ENCODE measurements at places on chromosomes 7 and 10.
A peak's percentile ranks its signal among the peaks of the same experiment; 100 is the strongest.

DNA sequence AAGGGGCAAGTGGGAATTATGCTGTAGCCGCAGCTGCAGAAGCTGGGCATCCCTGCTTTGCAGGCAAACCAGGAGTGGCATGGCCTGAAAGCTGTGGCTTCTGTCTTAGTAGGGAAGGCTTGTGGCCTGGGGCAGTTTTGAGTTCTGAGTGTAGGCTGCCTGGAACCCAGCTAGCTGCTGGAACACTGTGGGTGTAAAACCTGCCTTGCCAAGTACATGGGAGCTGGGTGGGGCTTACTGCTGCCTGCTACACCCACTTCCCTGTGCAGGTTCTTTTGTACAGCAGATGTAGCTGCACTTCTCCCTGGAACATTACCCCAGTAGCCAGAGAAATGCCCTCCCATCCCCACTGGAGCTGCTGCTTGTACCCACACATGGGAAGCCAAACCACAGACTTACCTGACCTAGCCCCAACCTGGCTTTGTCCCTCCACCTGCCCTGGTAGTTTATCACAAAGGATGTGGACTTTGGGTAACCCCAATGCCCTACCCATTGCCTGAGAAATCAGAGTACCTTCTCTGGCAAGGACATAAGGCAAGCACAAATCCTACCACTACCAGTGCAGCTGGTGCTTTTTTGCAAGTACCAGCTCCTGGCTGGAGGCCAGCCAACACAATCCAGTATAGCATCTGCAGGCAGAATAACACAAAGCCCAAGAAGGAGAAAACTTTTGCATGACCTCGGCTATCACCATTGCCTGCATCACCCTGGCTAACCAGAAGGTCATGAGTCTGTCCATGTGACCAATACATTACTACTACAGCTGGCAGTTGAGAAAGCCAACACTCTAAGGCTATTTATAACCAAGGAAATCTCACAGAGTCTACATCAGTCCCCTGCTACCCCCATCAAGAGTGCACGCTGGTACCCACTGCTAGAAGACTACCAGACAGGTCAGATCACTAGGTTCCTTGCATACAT is 26.5 kb upstream of the PPP1R3A start:
- no peak overlapping the region for H3K4me3 ChIP-seq
- no peaks in the 10 kb centered on the region for H3K36me3 ChIP-seq
- no peaks in the 10 kb centered on the region for H3K4me1 ChIP-seq
- H3K27ac ChIP-seq: no peak overlapping the region
- DNase-seq: no peak

- no peak overlapping the region for H3K4me3 ChIP-seq
- H3K27ac ChIP-seq: peak overlapping the region; percentile 57
- H3K36me3 ChIP-seq: no peaks in the 10 kb centered on the region
- peaks cover 14% of the 10 kb centered on the region for H3K4me1 ChIP-seq
These were observed 113.2 kb upstream of the ANKRD1 start for GRCh38 chr10:91034042-91034441.

- no peaks in the 10 kb centered on the region for H3K27me3 ChIP-seq
- no peaks in the 10 kb centered on the region for H3K36me3 ChIP-seq
- no peak overlapping the region for H3K4me3 ChIP-seq
- H3K4me1 ChIP-seq: no peaks in the 10 kb centered on the region
These were observed 43.8 kb downstream of the ADAMTS14 start for GRCh38 chr10:70715853-70716795.

DNA sequence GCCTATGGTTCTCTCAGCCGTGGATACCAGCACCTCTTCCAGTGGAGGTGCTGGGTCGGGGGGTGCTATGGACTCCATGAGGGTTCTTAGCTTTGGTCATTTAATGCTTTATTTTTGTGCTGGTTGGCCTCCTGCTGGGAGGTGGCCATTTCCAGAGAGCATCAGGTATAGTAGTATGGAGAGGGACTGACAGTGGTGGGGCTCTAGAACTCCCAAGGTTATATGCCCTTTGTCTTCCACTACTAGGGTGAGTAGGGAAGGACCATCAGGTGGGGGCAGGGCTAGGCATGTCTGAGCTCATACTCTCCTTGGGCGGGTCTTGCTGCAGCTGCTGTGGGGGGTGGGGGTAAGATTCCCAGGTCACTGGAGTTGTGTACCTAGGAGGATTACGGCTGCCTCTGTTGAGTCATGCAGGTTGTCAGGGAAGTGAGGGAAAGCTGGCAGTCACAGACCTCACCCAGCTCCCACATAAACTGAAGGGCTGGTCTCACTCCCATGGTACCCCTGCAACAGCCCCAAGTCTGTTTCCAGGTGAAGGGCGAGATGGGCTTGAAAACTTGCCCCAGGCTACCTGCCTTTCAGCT is 763.2 kb upstream of the LRRTM3 start:
- H3K27me3 ChIP-seq: no peaks in the 10 kb centered on the region
- H3K36me3 ChIP-seq: no peaks in the 10 kb centered on the region
- no peaks in the 10 kb centered on the region for H3K4me1 ChIP-seq
- no peak overlapping the region for H3K27ac ChIP-seq

DNA sequence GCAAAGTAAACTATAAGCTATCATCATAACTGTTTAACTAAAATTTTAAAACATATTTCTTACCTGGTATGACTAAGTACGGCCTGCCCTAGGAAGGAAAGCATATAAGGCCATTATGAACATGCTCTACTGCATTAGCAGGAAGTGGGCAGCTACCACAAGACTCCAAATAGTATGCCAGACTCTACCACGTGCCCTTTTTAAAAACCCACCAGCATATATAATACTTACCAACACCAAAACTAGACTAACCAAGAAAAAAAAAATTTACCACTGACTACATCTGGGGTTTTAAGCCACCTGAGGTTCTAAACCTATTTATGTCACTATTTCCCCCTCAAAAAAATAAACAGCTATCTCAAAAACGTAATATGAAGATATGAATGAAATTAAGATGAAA is 30.1 kb downstream of the NUDCD3 start:
- H3K4me1 ChIP-seq: peaks cover 36% of the 10 kb centered on the region
- H3K27ac ChIP-seq: peak overlapping the region; percentile 62
- peak overlapping the region; percentile 28 for H3K4me3 ChIP-seq
- H3K27me3 ChIP-seq: no peaks in the 10 kb centered on the region
- peaks cover 2% of the 10 kb centered on the region for H3K36me3 ChIP-seq

GRCh38 chr10:46031648-46032532 is 1.5 kb upstream of the NCOA4 start:
- no peak for DNase-seq
- peaks cover 5% of the 10 kb centered on the region for H3K36me3 ChIP-seq
- no peak overlapping the region for H3K27ac ChIP-seq
- H3K4me3 ChIP-seq: no peak overlapping the region
- H3K27me3 ChIP-seq: no peaks in the 10 kb centered on the region

DNA sequence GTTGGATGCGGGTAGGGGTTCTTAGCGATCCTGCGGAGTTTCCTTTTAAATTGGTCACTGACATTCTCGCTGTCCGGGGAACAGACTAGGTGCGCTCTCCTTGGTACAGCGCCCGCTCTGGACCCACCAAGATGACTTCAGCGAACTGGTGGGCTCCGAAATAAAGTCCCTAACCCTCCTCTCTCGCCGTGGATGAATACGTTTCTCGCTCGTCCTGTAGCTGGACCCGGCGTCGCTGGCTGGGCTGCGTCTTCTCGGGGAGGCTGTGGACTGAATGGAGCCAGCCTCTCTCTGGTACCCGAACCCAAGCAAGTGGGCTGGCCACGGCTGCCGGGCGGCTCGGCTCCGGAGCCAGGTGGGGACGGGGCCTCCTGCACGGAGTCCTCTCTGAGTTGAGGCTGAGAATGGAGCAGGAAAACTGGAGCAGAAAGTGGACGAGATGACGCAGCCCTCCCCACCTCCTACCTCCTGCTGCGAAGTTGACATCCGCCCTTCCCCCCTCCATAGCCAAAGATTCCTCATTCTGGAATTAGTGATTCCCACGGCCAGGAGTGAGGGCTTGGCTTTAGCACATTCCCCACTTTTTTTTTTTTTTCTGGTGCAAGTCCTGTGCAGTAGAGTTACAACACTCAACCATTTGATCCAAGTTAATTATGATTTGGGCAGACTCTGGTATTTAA is 1.5 kb downstream of the UNC5B start:
- H3K27me3 ChIP-seq: peaks cover 16% of the 10 kb centered on the region
- no peak overlapping the region for H3K4me3 ChIP-seq
- no peaks in the 10 kb centered on the region for H3K4me1 ChIP-seq
- H3K27ac ChIP-seq: no peak overlapping the region

DNA sequence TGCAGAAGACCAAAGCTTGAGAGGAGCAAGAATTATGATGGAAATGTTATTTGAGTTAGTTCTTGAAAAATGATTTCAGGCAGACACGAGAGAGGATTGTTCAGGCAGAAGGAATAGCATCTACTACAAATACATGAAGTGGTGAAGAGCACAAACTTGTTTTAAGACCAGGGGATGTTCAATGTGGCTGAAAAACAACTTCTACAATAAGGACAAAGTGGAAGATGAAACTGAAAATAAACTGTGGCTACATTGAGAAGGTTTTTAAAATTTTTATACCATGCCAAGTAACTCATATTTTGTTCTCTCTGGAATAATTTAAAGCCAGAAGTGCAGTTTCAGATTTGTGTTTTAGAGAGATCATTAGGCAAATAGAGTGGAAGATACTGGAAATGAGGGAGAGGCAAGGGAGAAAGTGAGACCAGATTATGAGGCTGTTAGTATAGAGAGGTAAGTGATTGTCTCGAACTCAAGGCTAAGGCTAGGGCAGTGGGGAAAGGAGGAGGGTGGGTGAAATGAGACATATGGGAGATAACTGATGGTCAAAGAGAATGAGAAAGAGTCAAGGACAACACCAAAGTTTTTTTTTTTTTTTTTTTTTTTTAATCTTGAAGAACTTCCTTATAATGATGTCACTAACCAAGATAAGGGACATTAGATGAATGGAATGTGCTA is 115.4 kb downstream of the MDFIC start:
- no peaks in the 10 kb centered on the region for H3K4me1 ChIP-seq
- DNase-seq: no peak
- no peaks in the 10 kb centered on the region for H3K27me3 ChIP-seq
- no peaks in the 10 kb centered on the region for H3K36me3 ChIP-seq
- no peak overlapping the region for H3K27ac ChIP-seq

GRCh38 chr10:31000867-31001266 is 30.8 kb downstream of the ZNF438 start:
- H3K36me3 ChIP-seq: no peaks in the 10 kb centered on the region
- no peaks in the 10 kb centered on the region for H3K27me3 ChIP-seq
- H3K27ac ChIP-seq: no peak overlapping the region
- no peak overlapping the region for H3K4me3 ChIP-seq
- H3K4me1 ChIP-seq: peaks cover 7% of the 10 kb centered on the region
- DNase-seq: no peak

DNA sequence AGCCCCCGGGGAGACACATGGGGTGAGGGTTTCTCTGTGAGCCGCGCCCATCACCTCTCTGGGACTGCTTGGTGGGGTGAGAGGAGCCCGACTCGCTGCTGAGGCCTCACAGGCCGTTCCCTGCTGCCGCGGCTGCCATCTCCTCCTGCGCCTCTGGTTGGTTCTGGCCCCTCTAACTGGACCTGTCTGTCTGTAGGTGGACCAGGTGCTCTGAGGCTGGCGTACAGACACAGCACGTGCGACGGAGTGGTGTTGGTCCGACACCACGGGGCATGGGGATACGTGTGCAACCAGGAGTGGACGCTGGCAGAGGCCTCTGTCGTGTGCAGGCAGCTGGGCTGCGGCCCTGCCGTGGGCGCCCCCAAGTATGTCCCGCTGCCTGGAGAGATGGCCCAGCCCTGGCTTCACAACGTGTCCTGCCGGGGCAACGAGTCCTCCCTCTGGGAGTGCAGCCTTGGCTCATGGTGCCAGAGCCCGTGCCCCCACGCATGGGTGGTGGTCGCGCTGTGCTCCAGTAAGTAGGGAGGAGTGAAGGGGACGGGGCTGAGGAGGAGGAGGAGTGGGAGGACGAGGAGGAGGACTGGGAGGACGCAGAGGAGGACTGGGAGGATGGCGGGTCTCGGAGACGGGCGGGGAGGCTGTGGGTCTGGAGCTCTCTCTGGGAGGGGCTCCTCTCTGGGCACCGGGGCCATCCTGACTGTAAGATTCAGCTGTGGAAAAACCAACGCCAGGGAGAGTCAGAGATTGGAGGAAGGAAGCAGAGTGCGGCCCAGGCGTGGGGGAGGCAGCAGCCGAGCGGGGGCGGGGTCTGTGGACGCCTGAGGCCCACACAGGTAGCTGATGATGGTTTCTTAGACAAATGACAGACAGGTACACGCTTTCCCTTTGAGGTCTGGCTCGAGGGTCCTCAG is 2.6 kb downstream of the SCART1 start:
- no peaks in the 10 kb centered on the region for H3K4me1 ChIP-seq
- H3K36me3 ChIP-seq: no peaks in the 10 kb centered on the region
- no peak overlapping the region for H3K4me3 ChIP-seq
- H3K27ac ChIP-seq: no peak overlapping the region
- DNase-seq: no peak
- H3K27me3 ChIP-seq: no peaks in the 10 kb centered on the region

GRCh38 chr7:100865938-100866728 is 1.1 kb upstream of the TRIP6 start:
- H3K36me3 ChIP-seq: peaks cover 30% of the 10 kb centered on the region
- no peaks in the 10 kb centered on the region for H3K27me3 ChIP-seq
- peak overlapping the region; percentile 80 for H3K27ac ChIP-seq
- peak overlapping the region; percentile 46 for H3K4me3 ChIP-seq
- peak; percentile 33 for DNase-seq
